ENCODE measurements at places on chromosomes 4 and X. TPM values are rescaled to one million over a fixed set of nuclear protein-coding genes. Genes with fewer than 3 reads are reported as not detected.

The SH3BGRL gene
- total RNA-seq, result 34.5 TPM

The LIMCH1 gene
- not detected for total RNA-seq

The OTC gene
- not detected for total RNA-seq

The RAB39B gene
- 17.2 TPM for total RNA-seq

The ADGRL3 gene
- not detected for total RNA-seq

The ZNF157 gene
- total RNA-seq, result 0.75 TPM

The MAGEE2 gene
- total RNA-seq, result not detected

The C4orf51 gene
- not detected for total RNA-seq
